Choroid plexus epithelial cell (primary cell): ENCODE measurements at places on chromosomes 4 and X.

- peak; percentile 18 for DNase-seq
Measured at GRCh38 chr4:142128529-142128928, 492.1 kb downstream of the IL15 start.

GRCh38 chrX:130799393-130799792, 103.6 kb downstream of the ENOX2 start:
- peak; percentile 24 for DNase-seq

DNA sequence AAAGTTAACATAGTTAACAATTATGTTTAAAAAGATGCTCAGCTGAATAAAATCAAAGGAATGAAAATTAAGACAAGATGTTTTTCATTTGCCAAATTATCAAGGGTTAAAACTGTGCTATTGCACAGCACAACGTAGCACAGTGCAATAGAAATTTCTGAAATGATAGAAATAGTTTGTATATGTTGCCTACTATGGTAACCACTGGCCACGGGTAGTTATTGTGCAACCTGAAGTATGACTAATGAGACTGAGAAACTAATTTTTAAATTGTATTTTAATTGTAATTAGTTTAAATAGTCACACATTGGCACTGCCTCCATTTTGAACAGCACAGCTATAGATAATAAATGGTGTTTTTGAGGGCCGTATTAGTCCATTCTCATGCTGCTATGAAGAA, 343.1 kb upstream of the FAM241A start:
- peak; percentile 9 for DNase-seq

GRCh38 chrX:66042307-66043077, 2.6 kb upstream of the VSIG4 start:
- DNase-seq, result no peak

- peak; percentile 61 for DNase-seq
Measured at GRCh38 chrX:100409610-100410590, at the start of gene PCDH19. Gene PCDH19 (minus strand): TSS chrX:100410273. CDS start chrX:100408597, 1,676 bp downstream.

- peak; percentile 61 for DNase-seq
Measured at GRCh38 chrX:8738588-8739189, 6.8 kb upstream of the ANOS1 start.

- DNase-seq, result no peak
Measured at GRCh38 chr4:1315836-1316536, 26.3 kb downstream of the MAEA start.
